Inflammatory macrophage (primary cell): ENCODE measurements at places on chromosomes 13 and 19.

DNA sequence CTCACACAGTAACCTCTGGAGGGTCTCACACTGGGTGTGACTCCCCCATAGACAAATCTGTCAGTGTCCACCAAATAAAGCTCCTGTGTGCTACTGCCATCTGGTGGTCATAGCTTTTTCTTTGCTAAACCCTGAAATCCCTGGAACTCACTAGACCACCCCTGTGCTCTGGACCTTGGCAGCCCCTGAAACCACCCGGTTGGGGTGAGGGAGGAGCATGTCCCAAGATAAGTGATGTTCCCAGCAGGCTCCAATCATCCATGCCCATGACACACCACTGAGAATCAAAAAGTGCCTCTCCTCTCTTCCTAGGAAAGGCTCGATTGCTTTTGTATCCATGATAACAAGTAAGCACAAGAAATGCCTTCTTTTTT is 6.5 kb upstream of the HSD17B14 start:
- DNase-seq, result peak; percentile 63

DNA sequence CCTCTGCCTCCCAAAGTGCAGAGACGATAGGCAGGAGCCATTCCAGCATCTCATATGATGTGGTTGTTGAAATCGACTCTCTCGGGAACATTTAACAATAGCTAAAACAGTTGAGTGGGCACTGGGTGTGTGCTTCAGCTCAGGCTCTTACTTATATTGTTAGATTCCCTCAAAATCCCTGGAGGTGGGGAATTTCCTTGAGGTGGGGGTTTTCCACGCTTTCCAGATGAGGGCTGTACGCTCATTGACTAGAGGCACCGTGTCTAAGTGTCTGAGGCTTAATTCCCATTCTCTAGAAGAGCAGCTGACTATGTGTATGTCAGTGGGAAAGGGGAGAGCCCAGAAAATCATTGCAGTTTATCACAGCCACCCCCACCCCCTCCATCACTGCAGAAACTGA is 10.8 kb upstream of the GRAMD1A start:
- DNase-seq, result no peak

- no peak for DNase-seq
Observed at GRCh38 chr19:45141203-45141900, 19.4 kb downstream of the NKPD1 start.

GRCh38 chr13:51802631-51803418 is 1.1 kb downstream of the DHRS12 start:
- DNase-seq, result no peak

GRCh38 chr19:55111238-55111831 is 6.1 kb downstream of the PPP1R12C start:
- no peak for DNase-seq

GRCh38 chr19:20151617-20152145 is 15.3 kb upstream of the ZNF486 start:
- DNase-seq, result no peak

GRCh38 chr13:85191996-85192718 is 607.1 kb downstream of the SLITRK6 start:
- DNase-seq, result no peak

DNA sequence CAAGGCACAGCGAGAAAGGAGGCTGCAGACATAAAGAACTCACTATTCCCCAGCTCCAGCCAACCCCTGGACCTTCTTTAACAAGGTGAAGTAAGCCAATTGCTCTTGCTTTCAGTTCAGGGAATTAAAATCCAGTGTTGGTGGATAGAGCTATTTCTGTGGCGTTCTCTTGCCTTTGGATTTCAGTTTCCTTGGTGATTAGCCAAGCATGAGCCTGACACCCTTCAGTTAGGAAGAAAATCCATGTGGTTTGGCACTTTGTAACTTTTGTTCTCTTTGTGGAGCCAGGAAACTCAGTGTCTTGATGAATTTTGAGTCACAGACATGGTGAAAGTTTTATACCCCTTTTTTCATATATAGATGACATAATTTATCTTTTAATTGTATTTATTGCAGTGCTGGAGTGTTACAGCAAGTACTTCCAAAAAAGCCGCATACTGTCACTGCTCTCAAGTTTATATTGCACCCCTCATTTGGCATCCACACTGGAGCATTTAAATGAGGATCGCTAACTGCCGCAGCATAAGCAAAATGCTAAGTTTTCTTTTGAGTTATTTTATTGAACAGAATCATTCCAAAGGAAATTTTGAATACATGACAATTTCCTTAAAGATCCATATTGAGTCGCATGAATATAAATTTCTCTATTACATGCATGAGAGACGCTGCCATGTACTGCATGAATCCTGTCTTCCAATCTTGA is 406.8 kb downstream of the MYO16 start:
- no peak for DNase-seq

DNA sequence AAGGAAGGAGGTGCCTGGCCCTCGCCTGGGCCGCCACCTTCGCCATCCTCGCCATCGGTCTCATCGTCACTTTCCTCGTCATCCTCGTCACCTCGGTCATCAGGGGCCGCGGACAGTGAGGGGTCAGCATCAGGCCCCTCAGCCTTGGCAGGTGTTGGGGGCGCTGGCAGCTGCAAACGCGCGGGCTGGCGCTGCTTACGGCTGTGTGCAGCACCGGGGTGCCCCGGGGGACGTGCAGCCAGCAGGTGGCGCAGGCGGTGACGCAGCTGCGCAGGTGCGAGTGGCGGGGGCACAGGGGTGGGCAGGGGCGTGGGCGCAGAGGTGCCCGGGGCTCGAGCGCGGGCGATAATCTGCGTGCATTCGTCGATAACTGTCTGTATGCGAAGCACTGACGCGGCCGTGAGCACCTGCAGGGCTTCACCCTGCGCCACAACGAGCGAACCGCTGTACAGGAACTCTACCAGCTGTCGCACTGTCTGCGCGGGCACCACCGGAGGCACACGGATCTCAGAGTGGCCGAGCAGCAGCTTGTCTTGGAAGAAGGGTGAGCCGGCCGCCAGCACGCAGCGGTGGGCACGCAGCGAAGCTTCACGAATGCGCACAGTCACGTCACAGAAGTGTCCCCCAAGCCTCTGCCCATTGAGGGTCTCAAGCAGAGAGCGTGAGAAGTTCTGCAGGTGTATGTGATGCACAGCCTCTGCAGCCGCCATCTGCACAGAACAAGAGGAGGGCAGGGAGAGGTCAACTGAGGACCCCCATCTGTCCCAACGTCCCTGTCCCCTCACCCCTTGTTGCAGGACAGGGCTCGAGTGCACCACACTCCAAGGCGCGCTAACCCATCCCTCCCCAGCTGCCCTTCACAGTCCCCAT is 2.4 kb downstream of the ZBTB45 start:
- DNase-seq, result no peak

- DNase-seq, result peak; percentile 90
Observed at GRCh38 chr19:47663911-47664771, 49.1 kb upstream of the EHD2 start.

GRCh38 chr19:1113030-1113985 is 9.5 kb downstream of the GPX4 start:
- peak; percentile 89 for DNase-seq

DNA sequence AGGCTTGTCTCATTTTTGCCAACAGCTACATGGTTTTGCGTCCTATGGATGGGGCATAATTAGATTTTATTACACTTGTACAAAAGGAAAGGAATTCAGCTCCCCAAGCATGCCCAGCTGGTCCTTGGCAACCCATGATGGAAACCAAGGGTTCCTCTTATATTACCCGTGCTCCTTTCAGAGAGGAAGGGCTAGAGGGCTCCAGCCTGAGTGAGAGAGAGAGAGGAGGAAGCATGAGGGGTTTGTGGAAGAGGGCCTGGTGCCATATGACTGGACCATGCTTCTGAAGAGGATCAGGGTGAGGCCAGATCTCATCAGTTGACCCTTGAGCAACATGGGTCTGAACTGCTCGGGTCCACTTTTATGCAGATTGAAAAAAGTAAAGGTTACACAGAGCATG is 3.5 kb upstream of the RPS9 start:
- peak; percentile 69 for DNase-seq

DNA sequence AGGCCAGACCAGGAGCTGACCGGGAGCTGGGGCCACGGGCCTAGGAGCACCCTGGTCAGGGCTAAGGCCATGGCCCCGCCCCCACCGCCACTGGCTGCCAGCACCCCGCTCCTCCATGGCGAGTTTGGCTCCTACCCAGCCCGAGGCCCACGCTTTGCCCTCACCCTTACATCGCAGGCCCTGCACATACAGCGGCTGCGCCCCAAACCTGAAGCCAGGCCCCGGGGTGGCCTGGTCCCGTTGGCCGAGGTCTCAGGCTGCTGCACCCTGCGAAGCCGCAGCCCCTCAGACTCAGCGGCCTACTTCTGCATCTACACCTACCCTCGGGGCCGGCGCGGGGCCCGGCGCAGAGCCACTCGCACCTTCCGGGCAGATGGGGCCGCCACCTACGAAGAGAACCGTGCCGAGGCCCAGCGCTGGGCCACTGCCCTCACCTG is 6.6 kb downstream of the SPHK2 start:
- no peak for DNase-seq

GRCh38 chr19:30391052-30391451 is 18.9 kb downstream of the ZNF536 start:
- DNase-seq, result no peak

- no peak for DNase-seq
Observed at GRCh38 chr13:73198991-73199411, 140.2 kb downstream of the KLF5 start.

GRCh38 chr19:37977992-37978391 is 71.0 kb downstream of the SIPA1L3 start:
- DNase-seq, result no peak

DNA sequence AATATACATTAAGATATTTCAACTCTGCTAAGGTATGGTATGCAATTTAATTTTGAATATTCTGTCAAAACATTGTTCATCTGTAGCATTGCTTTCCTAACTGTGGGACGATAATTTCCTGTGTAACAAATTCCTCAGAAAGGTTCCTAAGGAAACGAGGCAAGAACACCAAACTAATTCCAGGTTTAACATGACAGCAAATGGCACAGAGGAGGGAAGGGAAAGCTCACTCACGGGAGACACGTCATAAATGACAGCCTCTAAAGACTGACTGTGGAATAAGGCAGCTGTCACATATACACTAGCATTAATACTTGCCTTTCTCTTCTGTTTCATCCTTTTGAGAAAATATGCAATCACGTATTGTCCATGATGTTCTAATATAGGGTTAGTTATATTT is 380.6 kb downstream of the LIG4 start:
- no peak for DNase-seq

DNA sequence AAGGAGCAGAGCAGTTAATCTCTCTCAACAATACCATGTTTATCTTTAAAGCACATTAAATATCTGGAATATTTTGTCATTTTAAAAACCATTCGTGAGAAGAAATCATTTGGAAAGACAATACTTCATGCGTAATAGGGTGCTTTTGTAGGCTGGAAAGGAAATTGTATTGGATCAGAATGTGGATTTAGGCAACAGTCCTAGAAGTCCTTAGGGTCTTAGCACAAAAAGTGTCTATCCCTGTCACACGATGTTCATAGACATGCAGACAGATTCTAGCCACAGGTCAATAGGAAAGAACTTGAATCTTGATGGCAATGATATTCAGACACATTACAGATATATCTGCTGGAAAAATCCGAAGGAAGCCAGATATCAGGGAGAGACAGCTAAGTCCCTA is 156.0 kb downstream of the KCTD12 start:
- no peak for DNase-seq

- no peak for DNase-seq
Observed at GRCh38 chr19:13993590-13994300, 12.4 kb downstream of the RFX1 start.

GRCh38 chr19:34960103-34960805 is 3.8 kb downstream of the ZNF792 start:
- DNase-seq, result no peak

- no peak for DNase-seq
Observed at GRCh38 chr13:39835253-39835652, 179.8 kb downstream of the COG6 start.

- DNase-seq, result no peak
Observed at GRCh38 chr13:99034333-99035085, 56.6 kb upstream of the DOCK9 start.

- no peak for DNase-seq
Observed at GRCh38 chr13:44680746-44681355, 104.7 kb upstream of the TSC22D1 start.

- no peak for DNase-seq
Observed at GRCh38 chr13:33204130-33204927, 81.2 kb downstream of the STARD13 start.

GRCh38 chr19:35511337-35511736 is 2.1 kb downstream of the DMKN start:
- no peak for DNase-seq

DNA sequence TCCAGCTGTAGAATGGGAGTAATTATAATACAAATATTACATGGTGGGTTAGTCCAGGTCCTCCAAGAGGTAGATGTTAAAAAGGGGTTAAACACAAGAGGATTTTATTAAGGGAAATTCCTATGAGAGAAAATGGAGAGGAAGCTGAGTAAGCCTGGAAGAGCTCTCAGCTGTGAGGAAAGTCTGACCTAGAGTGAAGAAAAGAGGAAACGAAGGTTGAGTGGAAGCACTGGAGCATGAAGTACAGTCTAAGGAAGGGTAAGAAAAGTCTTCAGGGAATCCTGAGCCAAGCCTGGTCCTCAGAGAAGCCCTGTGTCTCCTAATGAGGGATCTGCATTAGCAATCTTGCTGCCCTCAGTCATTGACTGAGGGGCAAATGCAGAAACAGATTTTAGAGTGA is 506.2 kb downstream of the GPC5 start:
- no peak for DNase-seq

GRCh38 chr13:47017476-47017875 is 120.6 kb upstream of the HTR2A start:
- DNase-seq, result no peak

- DNase-seq, result no peak
Observed at GRCh38 chr13:27236478-27236877, 14.9 kb upstream of the RPL21 start.

DNA sequence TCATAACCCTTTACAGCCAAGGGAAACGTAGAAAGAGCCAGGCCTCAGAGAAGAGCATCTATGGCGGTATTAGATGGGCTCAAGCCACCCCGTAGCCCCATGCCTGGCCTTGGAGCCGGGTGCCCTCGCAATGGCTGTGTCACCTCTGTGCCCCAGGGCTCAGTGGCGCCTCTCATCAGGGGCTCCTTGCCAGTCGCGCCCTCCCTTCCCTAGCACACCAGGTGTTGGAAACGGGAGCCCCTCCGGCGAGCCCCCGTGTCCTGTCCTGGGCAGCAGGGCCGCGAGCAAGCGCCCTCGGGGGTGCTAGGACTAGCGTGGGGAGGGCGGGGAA is 453 bp downstream of the ZNF256 start:
- no peak for DNase-seq

DNA sequence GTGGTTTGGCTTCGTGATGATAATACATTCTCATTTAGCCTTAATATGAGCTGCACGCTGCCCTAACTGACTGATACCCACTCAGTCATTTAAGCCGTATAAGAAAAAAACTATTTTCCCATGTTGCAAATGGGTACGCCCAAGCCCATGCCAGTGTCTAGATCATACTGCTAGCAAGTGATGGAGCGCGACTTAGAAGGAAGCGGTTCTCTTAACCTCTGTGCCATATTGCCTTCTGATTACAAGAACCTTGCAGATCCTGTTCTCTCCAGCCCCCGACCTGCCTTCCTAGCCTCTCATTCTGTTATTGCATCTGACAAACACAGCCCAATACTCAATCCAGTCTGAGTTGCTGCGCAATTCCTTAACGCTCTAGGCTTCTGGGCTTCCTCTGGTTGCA is 603 bp downstream of the GPALPP1 start:
- peak; percentile 15 for DNase-seq

- DNase-seq, result no peak
Observed at GRCh38 chr13:47859165-47859564, 141.9 kb downstream of the SUCLA2 start.

GRCh38 chr19:35975608-35976214 is 19.3 kb upstream of the SDHAF1 start:
- DNase-seq, result no peak

GRCh38 chr13:32059511-32059984 is 28.0 kb downstream of the FRY start:
- no peak for DNase-seq
